HTR-8/SVneo (cell line): ENCODE measurements at places on chromosomes 1 and 21.

DNA sequence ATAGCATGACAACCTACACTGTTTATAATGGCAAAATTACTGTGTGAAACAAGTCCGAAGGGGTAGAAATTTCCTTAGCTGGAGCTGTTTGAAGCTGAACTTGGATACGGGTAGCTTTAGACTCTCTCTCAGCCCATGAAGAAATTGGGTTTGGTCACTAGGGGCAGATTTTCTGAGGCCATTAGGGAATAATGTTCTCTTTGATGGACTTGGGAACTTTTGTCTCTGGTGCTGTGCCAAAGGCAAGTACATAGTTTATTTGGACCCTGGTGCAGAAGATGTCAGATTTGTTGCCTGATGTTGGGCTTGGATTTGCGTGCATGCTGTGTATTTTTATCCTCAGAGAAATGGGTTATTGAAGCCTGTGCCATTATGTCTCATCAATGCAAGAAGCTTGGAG, 109.6 kb downstream of the VPS13D start:
- no peak for DNase-seq

DNA sequence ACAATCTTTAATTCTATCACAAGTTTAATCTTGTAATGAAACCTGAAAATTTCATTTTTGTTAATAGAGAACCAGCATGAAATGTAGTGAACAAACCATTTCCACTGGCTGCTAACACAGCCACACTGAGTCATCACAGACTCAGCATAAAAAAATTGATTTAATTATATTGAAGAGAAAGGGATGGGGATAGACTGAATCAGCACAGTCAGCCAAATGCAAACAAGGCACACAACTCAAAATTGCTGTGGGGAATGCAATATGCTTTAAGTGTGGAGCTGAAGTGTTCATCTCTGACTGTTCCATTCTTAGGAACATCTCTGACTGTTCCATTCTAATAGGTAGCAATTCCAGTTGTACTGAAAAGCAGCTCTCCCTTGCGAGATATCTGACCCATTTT, 299.8 kb downstream of the MRPL39 start:
- no peak for DNase-seq

GRCh38 chr1:201126832-201127754, at the start of gene ASCL5:
ASCL5 (minus strand) TSS chr1:201127184; CDS start chr1:201115372, 11,812 bp downstream.
- DNase-seq: peak; percentile 53

DNA sequence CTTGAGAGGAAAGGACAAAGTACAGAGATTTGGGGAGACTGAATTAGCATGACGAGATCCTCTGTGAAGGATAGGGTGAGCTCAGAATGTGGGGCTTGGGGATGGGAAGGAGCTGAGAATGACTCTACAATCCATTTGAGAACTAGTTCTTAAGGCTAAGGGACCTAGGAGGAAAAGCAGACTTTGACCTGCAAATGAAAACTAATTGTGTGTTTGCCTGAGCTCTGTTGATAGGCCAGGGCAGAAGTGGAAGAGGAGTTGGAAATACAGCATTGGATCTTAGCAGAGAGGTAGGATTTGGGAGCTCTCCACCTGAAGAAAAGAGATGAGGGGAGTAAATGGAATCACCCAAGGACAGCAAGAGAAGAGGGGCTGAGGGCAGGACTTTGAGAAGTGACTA, 2.1 kb upstream of the RGS8 start:
- DNase-seq: no peak

- no peak for DNase-seq
Measured at GRCh38 chr1:111203681-111204200, 3.3 kb upstream of the DENND2D start.

- no peak for DNase-seq
Measured at GRCh38 chr21:15124731-15125130, 59.9 kb upstream of the NRIP1 start.

GRCh38 chr1:37808369-37809319, 636 bp upstream of the YRDC start:
- DNase-seq: peak; percentile 63

DNA sequence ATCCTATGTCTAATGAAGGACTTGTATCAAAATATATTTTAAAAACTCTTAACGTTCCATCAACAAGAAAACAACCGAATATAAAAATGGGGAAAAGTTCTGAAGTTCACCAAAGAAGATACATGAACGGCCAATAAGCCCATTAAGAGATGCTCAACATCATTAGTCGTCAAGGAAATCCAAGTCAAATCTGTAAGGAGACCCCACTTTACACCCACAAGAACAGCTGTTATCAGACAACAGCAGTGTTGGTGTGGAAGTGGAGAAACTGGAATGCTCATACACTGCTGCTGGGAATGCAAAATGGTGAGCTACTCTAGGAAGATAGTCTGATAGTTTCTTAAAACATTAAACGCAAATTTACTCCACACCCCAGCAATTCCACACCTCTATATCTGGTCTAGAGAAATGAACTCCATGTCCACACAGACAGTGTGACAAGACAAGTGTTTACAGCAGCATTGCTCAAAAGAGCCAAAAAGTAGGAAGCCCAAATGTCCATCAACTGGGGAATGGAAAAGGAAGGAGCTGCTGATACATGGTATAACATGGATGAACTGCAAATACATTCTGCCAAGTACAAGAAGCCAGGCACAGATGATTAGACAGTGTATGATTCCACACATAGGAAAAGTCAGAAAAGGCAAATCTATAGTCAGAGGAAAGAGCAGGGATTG, 18.5 kb downstream of the UBE2G2 start:
- DNase-seq: no peak

DNA sequence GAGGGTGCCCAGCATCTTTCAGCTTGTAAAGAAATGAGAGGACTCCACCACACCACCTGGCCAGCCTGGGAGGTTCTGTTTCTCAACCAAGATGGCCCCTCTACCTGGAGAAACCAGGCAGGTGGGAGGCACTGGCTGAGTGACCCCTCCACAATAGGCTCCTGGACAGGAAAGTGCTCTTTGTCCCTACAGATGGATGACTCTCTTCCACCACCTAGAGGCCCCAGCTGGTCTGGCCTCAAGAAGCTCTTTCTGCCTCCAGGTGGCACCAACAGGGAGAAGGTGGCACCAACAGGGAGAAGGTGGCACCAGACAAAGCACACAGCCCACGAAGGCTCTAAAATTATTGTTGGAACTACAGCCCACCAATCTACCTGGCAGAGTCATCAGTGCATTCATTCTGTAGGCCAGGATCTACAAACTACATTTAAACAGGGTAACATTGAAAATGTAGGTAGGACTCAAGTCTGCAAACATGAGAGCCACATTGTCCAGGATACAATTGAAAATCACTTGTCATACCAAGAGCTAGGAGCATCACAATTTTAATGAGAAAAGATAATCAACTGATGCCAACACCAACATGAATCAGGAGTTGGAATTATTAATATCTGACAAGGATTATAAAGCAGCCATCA, 14.4 kb downstream of the TMPRSS3 start:
- no peak for DNase-seq

GRCh38 chr21:36757196-36757595, 58.3 kb downstream of the SIM2 start:
- no peak for DNase-seq

- no peak for DNase-seq
Measured at GRCh38 chr21:26553898-26554297, 19.2 kb downstream of the CYYR1 start.

DNA sequence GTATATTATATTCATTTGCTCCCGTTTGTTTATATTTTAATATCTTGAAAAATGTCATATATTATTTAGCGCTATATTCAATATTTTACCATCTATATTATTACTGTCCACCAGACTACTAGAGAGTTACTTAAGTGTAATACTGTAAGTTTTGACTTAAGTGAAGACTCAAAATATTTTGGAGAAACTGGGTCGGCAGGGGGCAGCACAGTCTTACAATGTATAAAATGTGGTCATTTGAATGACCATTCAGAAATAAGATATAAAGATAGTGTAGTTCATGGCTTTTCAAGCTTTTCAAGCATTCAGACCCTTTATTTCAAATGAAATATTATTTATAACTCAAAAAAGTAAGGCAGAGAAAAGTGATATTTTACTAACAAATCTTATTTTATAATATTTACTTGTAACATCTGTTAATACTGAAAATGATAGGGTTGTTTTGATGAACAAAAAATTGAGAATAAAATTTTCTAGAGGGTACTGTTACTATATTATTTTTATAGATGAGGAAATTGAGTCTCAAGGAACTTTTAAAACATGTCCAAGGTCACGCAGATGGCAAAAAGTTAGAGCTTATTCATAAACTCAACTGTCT, 89.0 kb upstream of the SERTAD4 start:
- DNase-seq: peak; percentile 45

DNA sequence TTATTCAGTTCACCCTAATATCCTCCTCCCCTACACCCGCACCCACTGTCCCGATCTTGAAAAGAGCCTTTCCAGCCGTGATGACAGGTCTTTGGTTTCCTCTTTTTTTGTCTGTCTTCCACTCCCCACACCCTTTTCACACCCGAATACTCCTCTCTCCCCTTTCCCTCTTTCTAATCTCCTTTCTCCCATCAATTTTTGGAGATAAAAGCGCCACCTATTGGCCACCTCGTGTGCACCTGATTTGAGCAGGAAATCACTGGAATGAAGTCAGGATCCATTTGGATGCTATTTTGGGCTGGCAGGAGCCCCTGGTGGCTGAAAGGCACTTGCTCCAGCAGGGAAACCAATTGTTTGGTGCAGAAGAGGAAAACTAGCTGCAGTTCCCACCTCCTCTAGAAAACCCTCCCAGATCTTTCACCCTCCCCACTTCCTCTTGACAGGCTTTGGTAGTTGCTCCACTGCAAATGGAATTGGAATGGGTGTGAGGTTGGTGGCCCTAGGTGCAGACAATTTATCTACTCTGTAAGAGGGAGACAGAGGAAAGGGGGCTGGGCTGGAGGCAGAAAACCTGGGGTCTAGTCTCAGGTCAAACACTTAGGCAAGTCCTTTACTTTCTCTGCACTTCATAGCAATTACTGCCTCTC, 8.4 kb downstream of the FOXE3 start:
- no peak for DNase-seq

DNA sequence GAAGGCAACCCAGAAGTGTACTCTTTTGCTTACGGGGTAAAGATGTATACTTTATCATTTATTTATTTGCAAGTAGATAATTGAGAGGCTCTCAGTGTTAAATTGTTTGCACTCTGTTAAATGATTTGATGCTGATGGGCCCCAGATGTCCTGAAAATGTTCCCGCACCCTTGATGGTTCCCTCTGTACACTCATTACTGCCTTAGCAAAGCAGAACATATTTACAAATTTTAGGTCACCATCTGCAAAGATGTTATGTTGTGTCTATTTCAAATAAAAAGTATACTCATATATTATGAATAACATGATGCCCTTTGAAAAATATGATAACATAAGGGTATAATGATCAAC, 240.5 kb upstream of the SNX7 start:
- no peak for DNase-seq

DNA sequence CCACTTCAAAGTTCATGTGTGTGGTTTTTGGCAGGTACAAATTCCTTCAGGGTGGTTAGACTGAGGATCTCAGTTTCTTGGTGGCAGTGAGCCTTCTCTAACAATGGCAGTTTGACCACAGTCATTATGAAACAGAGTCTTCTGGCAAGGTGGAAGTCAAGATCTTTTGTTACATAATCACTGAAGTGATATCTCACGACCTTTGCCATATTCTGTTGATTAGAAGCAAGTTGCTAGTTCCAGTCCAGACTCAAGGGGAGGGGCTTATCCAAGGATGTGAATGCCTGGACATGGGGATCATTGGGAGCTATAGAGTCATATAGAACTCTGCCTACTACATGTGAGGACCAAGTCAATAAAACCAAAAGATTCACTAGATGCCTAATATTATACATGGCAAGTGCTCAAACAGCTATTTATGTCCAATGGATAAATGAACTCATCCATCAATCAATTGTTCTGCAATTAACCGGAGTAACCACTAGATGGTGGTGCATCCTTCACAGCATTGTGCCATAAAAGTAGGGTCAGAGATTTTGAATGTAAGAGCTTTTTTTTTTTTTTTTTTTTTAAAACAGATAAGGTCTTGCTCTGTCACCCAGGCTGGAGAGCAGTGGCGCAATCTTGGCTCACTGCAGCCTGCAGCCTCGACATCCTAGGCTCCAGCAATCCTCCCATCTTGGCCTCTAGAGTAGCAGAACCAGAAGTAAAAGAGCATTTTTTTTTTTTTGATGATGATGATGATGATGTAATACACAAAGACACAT, 131.9 kb downstream of the CRB1 start:
- DNase-seq: peak; percentile 44

- DNase-seq: no peak
Measured at GRCh38 chr21:28818663-28819278, 173.9 kb downstream of the LTN1 start.

DNA sequence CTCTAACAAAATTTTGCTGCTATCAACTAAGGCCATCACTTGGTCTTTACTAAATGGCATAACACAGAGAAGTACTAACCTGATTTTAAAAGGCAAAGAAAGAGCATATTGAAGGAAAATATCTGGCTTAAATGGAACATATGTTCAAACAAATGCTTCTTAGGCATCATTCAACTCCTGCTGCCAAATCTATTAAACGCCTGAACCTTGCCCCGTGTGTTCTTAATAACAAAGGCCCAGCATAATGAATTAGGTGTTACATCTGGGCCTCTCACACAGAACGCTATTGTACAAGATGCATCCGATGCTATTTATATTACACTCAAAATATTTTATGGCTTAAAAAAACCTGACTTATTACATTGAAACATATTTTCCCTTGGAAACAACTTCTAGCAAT, 48.4 kb downstream of the B3GALNT2 start:
- no peak for DNase-seq

DNA sequence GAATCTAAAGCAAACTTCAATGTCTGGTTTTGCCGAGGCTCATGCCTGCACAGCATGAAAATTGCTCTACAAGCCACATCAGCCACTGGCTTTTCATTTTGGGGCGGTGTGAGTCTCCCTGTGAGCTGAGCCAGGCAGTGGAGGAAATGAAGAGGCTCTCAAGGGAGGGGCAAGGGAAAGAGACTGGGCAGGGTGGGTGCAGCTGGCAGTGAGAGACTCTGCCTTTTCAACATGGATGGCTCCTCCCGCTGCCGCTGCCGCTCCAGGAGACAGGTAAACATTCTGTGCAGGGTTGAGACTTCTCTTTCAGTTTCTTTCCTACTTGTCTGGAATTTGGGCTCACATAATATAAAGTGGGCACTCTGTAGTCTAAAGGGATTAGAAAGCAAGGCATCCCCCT, 11.3 kb upstream of the CTSE start:
- DNase-seq: no peak
